ENCODE measurements at places on chromosomes 7 and 10.

DNA sequence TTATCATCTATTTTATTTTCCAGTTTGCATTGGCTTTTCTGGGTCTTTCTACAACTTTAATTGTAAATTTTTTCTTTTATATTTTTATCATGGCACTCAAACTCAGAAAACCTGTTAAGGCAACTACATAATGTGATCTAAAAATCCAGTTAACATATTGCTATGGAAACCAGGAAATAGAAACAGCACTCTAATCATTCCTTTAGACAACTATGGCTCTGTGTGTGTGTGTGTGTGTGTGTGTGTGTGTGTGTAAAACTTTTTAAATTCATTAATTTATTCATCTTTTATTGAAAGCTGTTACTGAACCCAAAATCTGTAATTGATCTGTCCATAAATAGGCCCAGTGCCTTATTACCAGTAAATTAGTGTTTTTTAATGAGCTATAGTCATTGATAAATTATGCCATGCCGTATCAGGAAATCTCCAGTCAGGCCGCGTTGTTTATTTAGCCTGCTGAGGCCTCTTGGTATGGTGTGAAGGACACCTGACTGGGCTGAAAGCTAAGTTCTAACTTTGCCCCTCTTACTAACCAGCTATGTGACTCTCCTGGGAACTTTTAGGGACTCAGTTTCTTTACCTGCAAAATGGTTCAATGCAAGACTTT lies 1.5 kb upstream of the MET start:
- no peak for DNase-seq

- no peak for DNase-seq
These were observed 651.1 kb downstream of the PARD3 start for GRCh38 chr10:34164029-34164428.

- no peak for DNase-seq
These were observed 114.7 kb downstream of the ODAD2 start for GRCh38 chr10:27884185-27884641.

GRCh38 chr10:62040881-62041280 lies 139.4 kb downstream of the ARID5B start:
- DNase-seq: no peak

- no peak for DNase-seq
These were observed 1.1 kb upstream of the DNAAF5 start for GRCh38 chr7:725223-726005.

- no peak for DNase-seq
These were observed 9.6 kb downstream of the NEURL1 start for GRCh38 chr10:103502849-103503660.

- DNase-seq: no peak
These were observed 78.8 kb upstream of the LRRN3 start for GRCh38 chr7:111012149-111012548.

DNA sequence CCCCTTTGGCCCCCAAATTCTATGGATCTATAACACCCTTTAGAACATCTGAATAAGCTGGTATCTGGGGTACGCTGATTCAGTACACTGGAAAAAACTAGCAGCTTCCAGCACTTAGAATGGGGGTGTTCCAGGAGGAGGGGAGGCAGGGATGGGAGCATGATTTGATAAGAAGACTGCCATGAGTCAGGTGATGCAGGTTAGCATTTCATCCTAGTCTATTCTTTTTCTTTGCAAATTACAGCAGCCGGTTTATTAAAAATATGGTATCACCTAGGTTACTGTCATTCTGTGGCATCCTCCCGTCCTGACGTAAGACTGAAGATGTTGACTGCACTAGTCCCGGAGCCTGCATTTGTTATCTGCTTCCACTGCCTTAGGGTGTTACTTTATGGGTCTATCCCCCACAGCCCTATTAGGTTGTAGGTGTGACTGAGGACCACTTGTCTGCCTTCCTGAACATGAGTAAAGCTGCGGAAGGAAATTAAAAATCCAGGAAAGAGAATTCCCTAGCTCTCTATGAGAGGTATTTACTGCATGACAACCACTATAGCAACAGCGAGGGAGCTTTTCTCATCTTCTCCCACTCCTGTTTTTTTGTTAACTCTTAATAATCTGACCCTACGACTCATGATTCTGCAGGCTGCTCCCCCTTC lies 1.9 kb downstream of the HTR5A start:
- DNase-seq: no peak

DNA sequence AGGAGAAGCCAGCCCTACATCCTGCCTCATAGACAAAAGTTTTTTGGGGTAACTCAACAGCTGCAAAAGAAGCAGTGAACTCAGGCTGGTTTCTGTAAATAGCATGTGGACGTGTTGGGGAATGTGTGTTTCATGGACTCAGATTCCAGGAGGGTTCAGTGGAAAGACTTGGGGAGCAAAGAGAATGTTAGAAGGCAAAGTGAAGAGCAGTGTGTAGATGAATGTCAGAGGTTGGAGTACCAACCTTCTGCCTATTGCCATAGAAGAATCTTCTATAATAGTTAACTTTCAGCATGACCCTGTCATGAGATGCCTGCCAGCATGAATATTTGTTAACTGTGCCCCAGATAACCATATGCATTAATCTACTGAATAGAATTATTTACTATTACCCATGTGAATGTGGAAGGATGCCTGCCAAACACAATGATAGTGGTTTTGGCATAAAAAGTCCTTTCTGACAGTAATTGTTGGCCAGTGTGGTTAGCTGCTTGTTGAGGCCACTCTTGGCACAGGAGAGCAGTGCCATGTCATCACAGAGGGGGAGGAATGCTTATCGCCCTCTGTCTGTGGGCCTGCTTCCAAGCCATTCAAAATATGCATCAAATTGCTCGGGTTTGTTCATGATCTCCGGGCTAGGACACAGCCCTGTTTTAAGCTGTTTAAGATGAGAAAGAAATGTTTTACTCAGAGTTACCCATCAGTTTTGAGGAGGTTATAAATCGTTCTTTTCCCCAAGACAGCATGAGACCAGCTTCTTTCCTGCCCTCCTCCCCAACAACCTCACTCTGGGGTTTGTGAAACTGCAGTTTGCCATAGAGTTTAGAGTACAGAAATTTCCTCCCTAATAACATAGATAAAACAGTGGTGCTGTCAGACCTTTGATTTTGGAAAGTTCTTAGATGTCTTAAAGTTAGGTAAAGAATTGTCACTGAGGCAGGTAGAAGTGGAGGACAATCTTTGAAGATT lies 165.3 kb downstream of the WNT2 start:
- peak; percentile 74 for DNase-seq

DNA sequence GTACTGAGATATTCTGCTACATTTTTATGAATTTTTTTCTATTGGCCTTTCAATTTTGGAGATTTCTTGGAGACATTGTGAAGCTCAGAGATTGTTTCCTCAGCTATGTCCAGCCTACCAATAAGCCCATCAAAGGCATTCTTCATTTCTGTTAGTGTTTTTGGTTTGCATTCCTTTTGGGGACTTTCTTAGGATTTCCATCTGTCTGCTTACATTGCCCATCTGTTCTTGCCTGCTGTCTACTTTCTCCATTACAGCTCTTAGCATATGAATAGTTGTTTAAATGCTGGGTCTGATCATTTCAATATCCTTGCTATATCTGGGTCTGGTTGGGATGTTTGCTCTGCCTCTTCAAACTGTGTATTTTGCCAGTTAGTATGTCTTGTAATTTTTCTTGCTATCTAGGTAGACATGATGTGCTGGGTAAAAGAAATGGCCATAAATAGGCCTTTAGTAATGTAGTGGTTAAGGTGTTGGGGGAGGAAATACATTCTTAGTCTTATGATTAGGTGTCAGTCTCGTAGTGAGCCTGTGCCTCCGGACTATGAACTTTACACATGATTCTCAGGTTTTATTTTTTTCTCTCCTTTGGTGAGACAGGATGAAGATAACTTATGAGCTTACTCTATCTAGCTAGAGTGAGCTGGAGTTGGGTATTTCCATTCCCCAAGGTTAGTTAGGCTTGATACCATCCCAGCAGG lies 32.6 kb upstream of the NME8 start:
- DNase-seq: no peak

GRCh38 chr10:106555599-106555998 lies 608.9 kb downstream of the SORCS1 start:
- DNase-seq: no peak

GRCh38 chr10:53580465-53580864 lies 807.9 kb upstream of the MBL2 start:
- DNase-seq: no peak

GRCh38 chr7:92963566-92963965 lies 127.2 kb upstream of the CDK6 start:
- no peak for DNase-seq

DNA sequence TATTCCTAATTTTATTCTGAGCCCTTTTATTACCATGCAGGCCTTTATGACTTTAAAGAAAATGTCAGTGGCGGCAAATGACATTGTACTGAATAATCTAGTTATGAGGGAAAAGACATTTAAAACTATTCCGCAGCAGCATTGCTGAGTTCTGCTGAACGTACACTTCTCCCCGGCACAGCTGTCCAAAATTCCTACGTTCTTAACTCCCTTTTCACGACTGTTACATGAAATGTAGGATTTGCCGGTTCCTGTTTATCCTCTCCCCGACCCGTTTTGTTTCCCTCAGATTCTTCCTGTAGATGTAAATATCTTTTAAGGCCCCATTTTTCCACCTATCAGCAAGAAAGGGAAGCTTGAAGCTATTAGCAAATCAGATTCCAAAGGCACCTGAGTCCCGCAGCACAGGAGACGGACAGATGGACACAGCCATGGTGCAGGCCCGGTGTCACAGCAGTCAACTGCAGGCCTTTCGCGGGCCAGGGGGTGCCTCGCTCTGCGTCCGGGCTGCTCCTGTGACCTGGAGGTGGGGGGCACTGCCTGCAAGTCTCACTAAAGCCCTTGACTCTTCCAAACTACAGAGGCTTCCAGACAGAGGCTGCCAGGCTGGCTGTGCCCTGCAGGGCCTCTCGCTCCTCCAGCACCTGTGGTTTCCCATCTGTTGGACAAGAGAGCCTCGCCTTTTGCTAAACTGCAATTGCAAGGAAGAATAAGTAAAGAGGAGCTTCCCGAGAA lies 485.0 kb upstream of the MGMT start:
- no peak for DNase-seq

DNA sequence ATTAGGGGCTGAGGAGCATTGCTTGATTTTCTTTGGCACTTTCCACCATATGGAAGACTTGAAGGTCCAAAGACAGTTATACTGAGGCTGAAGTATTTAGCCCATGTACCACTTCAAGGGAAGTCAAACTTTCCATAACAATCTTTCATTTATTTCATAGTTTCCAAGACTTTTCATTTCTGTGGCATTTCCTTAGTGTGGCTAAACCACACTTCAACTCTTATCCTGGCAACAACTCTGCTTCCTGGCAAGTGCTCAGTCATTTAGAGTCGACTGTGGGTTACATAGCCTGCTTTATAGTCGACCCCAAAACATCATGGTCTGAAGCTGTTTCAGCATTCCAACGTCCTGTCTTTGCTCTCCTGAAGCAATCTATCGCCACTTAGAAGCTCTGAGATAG lies 343.0 kb upstream of the SEMA3D start:
- peak; percentile 3 for DNase-seq

DNA sequence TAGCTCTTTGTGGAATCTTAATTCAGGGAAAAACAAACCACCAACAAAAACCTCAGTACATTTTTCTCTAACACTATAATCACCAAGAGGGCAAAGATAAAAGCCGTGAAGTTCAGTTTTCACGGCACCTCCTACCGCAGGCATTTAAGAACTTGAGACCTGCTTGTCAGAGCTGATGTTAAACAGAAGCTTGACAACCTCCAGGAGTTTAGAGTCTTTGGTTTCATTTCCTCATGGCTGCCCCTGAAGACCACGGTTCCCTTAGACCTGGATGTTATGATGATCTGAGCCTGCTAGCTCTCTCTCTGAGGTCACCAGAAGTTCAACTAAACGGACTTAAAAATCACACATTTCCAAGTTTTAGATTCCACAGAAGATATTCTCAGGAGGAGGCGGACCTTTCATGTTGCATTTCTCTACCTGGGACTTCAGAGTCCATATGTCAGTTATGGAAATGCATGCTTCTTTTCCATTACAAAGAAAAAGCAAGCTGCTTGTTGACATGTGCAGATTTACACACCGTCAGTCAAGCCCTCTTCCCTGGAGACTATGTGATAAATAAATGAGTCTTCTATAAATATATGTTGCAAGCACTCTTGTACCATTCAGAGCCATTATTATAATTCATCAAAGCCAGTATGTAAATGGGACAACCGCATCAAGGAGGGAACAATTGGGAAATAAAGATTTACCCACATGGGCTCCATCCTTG lies 258.0 kb downstream of the GFRA1 start:
- no peak for DNase-seq

DNA sequence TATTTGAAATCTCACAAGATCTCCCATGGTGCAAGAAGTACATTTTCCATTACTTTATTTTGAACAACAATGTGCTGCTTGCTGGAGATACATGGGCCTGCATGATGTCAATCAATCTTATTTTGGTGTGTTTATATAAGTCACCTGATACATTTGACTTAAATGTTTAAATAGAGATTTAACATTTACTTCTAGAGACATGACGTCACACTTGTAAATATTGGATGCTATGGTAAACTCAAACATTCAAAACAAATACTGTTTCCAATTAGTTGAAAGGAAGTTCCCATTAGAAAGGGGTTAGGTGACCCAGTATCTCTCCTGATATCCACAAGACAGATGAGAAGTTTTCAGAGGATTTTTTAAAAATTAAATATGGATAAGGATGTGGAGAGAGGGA lies 214.5 kb downstream of the NSUN6 start:
- DNase-seq: no peak

GRCh38 chr10:86594535-86594934 lies 59.8 kb upstream of the OPN4 start:
- no peak for DNase-seq

- DNase-seq: no peak
These were observed 1017.6 kb downstream of the TYW1 start for GRCh38 chr7:68014031-68014736.

- DNase-seq: no peak
These were observed 8.8 kb downstream of the PDAP1 start for GRCh38 chr7:99399597-99399996.

DNA sequence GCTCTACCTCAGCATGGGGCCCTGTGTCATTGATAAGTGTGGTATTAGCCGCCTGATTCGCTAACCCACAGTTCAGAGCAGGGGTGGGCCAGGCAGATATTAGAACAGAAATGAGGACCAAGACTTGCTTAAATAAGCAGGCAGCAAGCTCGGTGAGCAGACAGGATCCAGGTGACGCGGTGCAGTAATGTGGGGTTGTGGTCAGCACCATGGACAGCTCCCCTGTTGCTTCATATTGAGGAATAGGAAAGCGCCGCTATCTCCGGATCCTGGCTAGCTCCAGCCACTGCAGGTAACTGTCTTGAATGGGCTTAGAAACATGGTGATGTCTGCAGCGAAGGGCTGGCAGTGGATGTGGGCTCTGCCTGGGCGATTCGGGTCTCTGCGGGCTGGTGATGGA lies 51.3 kb upstream of the GPR26 start:
- DNase-seq: peak; percentile 23

DNA sequence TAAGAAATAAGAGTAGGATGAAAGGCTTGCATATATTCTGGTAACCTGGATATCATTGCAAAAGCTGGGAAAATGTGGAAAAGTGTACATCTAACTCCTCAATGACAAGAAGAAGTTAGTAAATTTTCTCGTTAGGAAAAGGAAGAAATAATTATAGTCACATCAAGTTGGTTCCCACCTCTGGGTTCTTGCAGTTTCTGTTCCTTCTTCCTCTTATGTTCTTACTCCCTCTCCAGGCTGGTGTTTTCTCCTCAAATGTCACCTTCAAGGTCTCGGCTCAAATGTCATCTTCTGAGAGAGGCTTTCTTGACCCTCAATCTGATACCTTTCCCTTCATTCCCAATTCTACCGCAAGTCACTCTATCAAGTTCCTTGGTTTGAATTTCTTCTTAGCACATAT lies 64.4 kb downstream of the ENTPD1 start:
- DNase-seq: no peak

- DNase-seq: no peak
These were observed 89.8 kb upstream of the PPP2R2D start for GRCh38 chr10:131810805-131811629.

GRCh38 chr7:469563-469961 lies 50.1 kb downstream of the PDGFA start:
- DNase-seq: no peak
